Right atrium auricular region (tissue), 2 donors: ENCODE measurements at places on chromosomes 5 and 9. TPM values are rescaled to one million over a fixed set of nuclear protein-coding genes. Genes with fewer than 3 reads are reported as not detected.

DNA sequence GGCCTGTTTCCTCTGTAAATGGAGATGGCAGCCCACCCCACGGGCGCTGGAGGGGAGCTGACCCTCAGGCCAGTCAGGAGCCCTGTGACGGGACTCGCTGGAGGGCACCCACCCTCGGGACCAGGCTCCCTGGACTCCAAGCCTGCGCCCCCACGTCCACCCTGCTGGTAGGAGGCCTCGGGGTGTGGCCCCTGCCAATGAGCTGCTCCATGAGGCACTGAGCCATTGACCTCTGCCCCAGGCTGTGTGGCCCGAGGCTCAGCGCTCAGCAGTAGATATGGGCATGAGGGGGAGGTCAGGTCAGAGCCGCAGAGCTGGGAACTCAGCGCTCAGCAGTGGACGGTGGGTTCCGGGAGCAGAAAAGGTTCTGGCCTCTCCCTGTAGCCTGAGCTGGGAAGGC lies 52.3 kb upstream of the EGFL7 start:
- H3K27me3 ChIP-seq, result no peaks in the 10 kb centered on the region
- H3K4me1 ChIP-seq, result peaks cover 39% of the 10 kb centered on the region
- H3K4me3 ChIP-seq, result no peak overlapping the region
- H3K36me3 ChIP-seq, result no peaks in the 10 kb centered on the region

The ADAMTS19 gene
- total RNA-seq, result 0.59 TPM

The TAF11L10 gene
- total RNA-seq, result not detected

DNA sequence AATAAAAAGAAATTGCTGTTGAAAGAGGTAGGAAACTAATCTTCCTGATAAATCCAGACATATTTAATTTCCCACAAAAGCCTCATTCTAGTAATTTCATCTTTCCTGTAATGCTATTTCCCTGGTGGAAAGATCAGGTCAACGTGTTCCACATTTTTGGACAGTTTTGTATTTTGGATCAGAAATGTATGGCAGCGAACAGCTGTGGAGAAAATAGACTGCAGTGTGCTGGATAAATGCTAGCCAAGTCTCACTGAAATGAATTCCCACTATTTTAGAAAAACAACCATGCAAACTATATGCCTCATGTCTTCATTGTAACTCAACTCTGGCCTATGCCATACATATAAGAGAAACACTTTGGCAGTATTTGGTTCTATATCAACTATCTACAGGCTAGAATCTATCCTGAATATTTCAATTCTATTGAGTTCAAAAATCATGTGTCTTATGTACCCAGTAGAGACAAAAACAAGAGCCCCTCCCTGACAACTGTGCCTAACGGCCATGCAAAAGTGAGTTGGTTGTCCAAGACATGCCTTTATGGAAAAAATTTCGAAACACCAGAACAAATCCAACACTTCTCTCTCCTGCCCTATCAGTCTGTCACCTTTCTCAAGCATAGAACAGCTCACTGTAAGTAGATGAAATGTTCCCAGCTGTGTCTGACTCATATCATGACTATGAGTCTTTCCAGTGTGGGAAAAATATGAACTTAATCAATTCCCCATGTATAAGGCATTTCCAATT lies 191.3 kb upstream of the NREP start:
- DNase-seq, result no peak
- H3K4me3 ChIP-seq, result no peak overlapping the region
- H3K27me3 ChIP-seq, result no peaks in the 10 kb centered on the region
- peak overlapping the region; percentile 1 for H3K27ac ChIP-seq

DNA sequence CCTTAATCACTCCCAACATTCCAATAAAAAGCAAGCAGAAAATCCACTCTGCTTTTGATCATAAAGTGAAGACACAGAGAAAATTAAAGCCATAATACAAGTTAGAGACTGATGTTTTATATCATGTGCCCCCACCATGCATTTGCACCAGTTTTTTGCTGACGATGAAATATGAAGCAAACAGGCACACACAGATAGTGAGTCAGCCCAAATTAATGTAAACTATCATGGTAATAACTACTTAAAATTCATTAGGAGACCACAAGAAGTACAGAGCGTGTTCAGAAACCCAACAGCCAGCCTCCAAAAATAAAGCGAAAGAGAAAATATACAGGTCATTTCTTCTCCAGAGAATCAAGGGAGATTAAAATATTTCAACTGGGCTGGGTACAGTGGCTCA lies 46.4 kb upstream of the KDM4C start:
- H3K4me1 ChIP-seq, result no peaks in the 10 kb centered on the region
- no peak overlapping the region for H3K4me3 ChIP-seq
- no peak overlapping the region for H3K27ac ChIP-seq
- DNase-seq, result no peak
- no peaks in the 10 kb centered on the region for H3K36me3 ChIP-seq

The PCDHGB2 gene
- 6.7 TPM for total RNA-seq

DNA sequence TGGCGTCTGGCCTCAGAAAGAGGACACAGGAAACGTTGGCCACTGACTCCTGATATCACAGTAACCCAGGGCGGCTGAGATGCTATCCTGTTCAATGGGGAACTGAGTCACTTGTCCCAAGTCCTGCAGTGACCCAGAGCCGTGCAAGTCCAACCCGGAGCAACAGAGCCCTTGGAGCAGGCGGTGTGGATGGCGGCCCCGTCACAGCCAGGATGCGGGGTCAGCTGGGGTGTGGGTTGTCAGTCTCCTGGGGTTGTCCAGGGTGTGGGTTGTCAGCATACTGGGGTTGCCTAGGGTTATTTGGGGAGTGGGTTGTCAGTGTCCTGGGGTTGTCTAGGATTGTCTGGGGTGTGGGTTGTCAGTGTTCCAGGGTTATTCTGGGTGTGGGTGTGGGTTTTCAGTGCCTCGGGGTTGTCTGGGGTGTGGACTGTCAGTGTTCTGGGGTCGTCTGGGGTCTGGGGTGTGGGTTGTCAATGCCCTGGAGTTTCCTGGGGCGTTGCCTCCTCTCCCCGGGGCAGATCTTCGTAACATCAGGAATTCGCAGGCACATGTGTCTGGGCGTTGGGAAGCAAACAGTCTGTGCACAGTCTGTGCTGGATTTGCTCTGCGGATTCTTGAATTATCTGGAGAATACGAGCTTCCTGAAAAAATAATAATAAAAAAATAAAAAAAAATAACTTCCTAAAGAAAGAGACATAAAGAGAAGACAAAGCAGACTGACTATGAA lies 257.5 kb downstream of the PARP8 start:
- no peak overlapping the region for H3K27ac ChIP-seq
- H3K4me1 ChIP-seq, result no peaks in the 10 kb centered on the region
- no peaks in the 10 kb centered on the region for H3K36me3 ChIP-seq
- H3K27me3 ChIP-seq, result no peaks in the 10 kb centered on the region
- no peak overlapping the region for H3K4me3 ChIP-seq

DNA sequence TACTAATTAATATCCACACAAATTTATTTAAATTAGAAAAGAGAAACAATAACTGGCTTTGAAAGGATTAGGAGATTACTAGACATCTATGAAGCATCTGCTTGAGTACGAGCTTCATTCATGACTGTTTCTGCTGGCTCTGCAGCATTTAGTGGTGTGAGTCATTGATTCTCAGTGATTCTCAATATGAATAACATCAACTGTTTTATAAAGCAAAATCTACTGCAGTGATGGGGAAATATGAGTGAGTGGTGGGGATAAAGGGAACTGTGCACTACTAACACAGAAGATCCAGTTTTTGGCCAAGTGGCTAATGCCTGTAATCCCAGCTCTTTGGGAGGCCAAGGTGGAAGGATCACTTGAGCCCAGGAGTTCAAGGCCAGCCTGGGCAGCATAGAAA lies 8.4 kb downstream of the FNBP1 start:
- H3K4me1 ChIP-seq, result no peaks in the 10 kb centered on the region
- H3K4me3 ChIP-seq, result no peak overlapping the region
- no peaks in the 10 kb centered on the region for H3K36me3 ChIP-seq
- no peaks in the 10 kb centered on the region for H3K27me3 ChIP-seq
- H3K27ac ChIP-seq, result no peak overlapping the region

The CCNJL gene
- 2.7 TPM for total RNA-seq

DNA sequence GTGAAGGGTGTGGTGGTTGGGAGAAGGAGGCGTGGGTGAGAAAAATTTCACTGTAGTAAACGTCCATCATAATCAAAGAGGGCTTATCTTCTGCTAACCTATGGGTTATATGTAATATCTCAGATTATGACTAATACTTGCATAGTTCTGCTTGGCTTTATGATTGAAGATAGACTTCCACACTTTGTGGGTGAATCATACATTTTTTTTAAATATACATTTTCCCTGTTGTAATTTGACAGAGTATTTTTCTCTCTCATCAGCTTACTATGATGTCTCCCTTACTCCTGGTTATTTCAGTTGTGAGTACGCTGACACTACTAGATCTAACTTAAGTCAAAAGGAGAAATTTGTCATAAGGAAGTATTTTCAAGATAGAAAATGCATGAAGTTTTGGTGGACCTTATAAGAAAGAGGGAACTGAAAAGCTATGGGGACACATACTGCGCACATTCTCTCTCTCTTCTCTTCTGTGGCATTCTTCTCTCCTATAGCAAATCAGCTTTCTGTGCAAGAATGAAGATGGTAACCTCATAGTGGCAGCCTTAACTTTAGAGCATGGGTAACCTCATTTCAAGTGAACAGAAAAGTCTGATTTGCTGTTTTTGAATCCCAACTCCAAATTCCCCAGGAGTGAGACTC lies 4.9 kb upstream of the JAK2 start:
- no peak for DNase-seq
- no peaks in the 10 kb centered on the region for H3K27me3 ChIP-seq
- H3K4me1 ChIP-seq, result peaks cover 10% of the 10 kb centered on the region
- H3K4me3 ChIP-seq, result no peak overlapping the region

- no peak overlapping the region for H3K27ac ChIP-seq
- no peak for DNase-seq
- no peaks in the 10 kb centered on the region for H3K4me1 ChIP-seq
- H3K4me3 ChIP-seq, result no peak overlapping the region
- no peaks in the 10 kb centered on the region for H3K27me3 ChIP-seq
These were observed 769.3 kb downstream of the TLR4 start for GRCh38 chr9:118473521-118473920.

The ADAMTS6 gene
- 0.74 TPM for total RNA-seq

- DNase-seq, result no peak
- H3K27me3 ChIP-seq, result no peaks in the 10 kb centered on the region
- H3K4me1 ChIP-seq, result peaks cover 13% of the 10 kb centered on the region
- peak overlapping the region; percentile 23 for H3K4me3 ChIP-seq
- H3K27ac ChIP-seq, result peak overlapping the region; percentile 33
- no peaks in the 10 kb centered on the region for H3K36me3 ChIP-seq
These were observed 545 bp upstream of the CTSV start for GRCh38 chr9:97039514-97039860.

- no peaks in the 10 kb centered on the region for H3K27me3 ChIP-seq
- no peak for DNase-seq
These were observed 161.9 kb upstream of the HMHB1 start for GRCh38 chr5:143649937-143650621.

DNA sequence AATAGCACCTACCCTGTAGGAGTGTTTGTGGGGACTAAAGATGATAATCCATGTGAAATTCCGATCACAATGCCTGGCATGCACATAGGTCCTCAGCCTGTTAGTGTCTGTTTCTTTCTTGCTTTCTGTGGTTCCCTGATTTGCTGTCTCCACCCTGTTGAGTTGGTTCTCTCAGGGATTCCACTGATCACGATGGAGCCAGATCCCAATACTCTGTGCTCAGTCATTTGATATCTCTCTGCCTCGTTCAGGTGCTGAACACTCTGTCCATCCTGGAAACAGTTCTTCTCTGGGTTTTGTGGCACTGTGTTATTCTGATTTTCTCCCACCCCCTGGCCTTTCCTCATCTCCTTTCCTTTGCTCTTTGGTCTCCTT lies 60.8 kb downstream of the ARHGAP26 start:
- no peaks in the 10 kb centered on the region for H3K27me3 ChIP-seq
- H3K4me1 ChIP-seq, result peaks cover 4% of the 10 kb centered on the region
- H3K4me3 ChIP-seq, result no peak overlapping the region
- H3K27ac ChIP-seq, result peak overlapping the region; percentile 58

The ALDOB gene
- total RNA-seq, result 0.85 TPM

DNA sequence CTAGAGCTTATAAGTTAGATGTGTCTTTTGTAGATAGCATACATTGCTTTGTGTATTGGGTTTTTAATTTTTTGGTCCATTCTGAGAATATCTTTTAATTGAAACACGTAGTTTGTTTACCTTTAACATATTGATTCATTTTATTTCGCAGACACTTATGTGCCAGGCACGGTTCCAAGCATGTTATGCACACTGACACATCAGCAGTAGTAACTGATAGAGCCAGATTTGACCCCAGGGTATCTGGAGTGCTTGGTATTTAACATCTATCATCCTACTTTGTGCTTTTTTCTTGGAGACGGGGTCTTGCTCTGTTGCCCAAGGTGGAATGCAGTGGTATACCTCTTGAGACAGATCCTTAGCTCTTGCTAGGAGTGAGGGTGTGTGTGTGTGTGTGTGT lies 71.9 kb downstream of the USP20 start:
- no peaks in the 10 kb centered on the region for H3K4me1 ChIP-seq
- no peak for DNase-seq
- H3K27ac ChIP-seq, result no peak overlapping the region
- no peaks in the 10 kb centered on the region for H3K27me3 ChIP-seq
- no peak overlapping the region for H3K4me3 ChIP-seq

DNA sequence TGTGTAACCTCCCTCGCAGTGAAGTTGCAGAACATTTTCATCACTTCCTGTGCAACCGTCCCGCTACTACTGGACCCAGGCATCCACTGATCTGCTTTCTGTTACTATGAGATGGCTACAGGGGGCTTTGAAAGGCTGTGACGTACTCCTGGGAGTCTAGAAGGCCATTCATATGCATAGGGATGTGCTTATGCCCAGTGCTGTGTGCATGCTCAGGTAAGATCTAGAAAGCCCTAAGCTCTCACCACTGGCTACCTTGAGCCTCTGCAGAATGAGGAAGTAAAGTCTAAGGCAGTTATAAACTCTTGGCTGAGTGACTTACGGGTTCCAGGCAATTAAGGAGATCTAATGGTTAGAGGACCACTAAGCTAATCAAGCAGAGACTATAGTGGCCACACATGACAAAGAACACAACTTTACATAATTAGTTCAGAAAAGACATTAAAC lies 11.8 kb downstream of the HNRNPAB start:
- no peaks in the 10 kb centered on the region for H3K4me1 ChIP-seq
- DNase-seq, result no peak
- no peak overlapping the region for H3K4me3 ChIP-seq
- H3K27ac ChIP-seq, result no peak overlapping the region
- peaks cover 75% of the 10 kb centered on the region for H3K36me3 ChIP-seq

The MEGF10 gene
- 0.71 TPM for total RNA-seq
